ENCODE measurements at places on chromosomes 5 and 9.

DNA sequence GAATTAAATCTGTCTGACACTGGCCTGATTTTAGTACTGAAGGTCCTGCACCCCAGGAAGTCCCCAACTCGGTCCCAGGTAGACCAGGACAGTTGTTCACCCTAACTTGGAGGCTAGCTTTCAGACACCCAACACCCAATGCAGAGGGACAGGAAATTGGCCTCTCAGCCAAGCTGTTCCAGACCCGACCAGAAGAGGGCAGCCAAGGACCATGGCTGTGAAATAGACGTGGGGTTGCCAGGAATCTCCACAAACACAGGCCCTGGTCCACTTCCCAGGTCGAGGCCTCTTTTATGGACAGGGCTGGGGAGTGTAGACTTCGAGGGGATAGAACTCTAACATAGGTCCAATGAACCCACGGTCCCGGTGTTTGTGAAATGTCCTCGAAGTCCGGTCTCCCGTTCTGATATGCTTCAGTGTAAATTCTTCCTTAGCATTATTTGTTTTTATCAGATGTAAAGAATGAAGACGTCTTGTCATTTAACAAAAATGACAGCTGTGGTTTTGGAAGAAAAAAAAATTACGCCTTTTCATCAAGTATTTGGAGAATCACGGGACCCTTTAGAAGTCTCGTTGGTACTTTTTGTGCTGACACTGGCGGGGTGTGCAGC, 260.3 kb upstream of the ADAMTS16 start:
- DNase-seq = no peak

DNA sequence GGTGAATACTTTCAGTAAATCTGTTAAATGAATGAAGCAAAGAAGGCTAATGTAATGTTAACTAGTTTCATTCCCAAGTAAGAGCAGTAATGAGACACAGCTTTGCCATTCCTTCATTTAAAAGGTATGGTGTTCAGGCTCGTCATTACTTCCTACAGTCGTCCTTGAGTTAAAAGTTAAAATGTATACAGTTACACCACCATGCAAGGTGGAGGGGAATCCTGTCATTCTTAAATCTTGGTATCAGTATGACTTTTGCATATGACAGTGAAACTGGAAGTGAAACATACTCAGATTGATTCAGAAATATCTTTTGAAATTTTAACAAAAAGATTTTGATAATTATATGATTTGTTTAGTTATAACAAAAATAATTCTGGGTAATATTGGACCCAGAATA, 25.9 kb downstream of the MTRR start:
- DNase-seq = no peak

DNA sequence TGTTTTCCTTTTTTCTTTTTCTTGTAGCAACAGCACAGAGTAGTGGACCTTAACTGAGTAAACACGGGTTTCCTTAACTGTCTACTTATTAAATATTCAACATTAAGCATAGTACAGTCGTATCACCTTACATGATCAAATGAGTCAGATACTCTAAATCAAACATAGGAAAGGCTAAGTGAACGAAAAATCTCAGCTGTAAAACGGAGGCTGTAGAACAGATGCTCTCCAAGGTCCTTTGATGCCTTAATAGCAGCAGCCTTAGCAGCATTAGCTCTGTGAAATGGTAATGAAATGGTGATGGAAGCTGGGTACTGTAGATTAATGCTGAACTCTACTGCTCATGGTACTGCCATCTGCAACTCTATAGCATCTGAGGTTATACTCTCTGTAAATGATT, 1433.3 kb upstream of the C9orf72 start:
- DNase-seq = no peak

DNA sequence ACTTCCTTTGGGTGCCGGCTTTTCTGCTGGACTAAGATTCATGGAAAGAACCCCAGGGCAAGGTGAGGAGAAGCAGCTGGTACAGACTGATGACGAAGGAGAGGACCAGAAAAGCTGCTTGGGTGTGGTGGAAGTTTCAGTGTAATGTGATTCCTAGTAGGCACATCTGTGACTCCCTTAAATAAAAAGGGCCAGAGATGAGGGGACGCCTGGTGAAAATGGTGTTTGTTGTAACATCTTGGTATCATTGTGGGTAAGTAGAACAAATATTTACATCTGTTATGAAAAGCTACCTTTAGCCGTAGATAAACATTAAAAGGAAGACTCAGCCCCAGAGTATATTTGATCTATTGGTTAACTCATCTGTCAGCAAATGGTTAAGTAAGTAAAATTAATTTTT, 33.8 kb downstream of the OTULINL start:
- DNase-seq = no peak

GRCh38 chr9:14485366-14485765, 171.4 kb upstream of the NFIB start:
- no peak for DNase-seq
